ENCODE measurements at places on chromosomes 5 and 9. TPM values are rescaled to one million over a fixed set of nuclear protein-coding genes. Genes with fewer than 3 reads are reported as not detected.

- no peak for DNase-seq
These were observed 2.5 kb downstream of the TNPO1 start for GRCh38 chr5:72818866-72819534.

GRCh38 chr9:31588756-31589155 is 795.7 kb upstream of the ACO1 start:
- no peak for DNase-seq

GRCh38 chr9:76441551-76442322 is 17.2 kb upstream of the GCNT1 start:
- DNase-seq, result no peak

DNA sequence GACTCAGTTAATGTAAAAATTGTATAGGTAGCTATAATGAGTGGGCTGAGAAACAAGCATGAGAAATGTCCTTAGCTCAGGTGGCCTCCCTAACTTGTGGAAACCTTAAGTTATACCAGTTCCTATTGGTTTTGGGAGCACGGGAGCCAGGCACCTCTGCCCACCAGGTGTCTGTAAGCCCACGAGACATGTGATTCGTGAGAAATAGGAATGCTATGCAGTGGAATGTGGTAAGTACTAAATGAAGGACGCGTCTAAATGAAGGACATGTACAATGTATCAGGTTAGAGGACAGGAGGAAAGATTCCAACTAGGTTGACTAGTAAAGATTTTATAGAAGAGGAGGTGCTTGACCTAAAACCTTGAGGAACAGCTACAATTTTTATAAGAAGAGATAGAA is 46.0 kb upstream of the F2RL2 start:
- DNase-seq, result no peak

DNA sequence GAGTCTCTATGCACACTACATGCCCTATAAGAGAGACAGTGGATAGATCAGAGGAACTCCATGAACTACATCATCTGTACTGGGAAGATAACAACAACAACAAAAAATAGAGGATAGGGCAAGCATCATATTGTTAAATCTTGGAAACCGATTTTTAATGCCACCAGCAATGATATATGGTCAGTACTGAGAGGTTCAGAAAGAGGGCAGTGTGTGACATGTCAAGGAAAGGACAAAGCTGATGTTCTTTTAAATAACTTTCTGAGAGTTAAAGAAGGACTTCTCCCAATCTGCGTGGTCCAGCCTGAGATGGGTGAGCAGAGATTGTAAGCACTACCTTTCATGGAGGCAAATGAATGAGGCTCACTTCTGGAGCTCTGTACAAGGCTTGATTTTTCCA is 62.0 kb upstream of the PHF24 start:
- DNase-seq, result no peak

DNA sequence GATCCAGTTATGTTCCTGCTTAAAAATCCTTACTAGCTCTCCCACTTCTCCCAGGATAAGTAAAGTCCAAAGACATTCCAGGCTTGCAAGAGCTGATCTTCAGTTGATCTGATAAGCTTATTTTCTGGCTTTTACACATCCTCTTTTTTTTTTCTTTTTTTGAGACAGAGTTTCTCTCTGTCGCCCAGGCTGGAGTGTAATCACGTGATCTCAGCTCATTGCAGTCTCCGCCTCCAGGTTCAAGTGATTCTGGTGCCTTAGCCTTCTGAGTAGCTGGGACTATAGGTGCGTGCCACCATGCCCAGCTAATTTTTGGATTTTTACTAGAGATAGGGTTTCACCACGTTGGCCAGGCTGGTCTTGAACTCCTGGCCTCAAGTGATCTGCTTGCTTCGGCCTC is 37.3 kb upstream of the PTPN3 start:
- no peak for DNase-seq

- no peak for DNase-seq
These were observed 37.2 kb downstream of the GOLM1 start for GRCh38 chr9:86061972-86062739.

- no peak for DNase-seq
These were observed 10.7 kb downstream of the DNM1 start for GRCh38 chr9:128213746-128214497.

- DNase-seq, result no peak
These were observed 60.9 kb downstream of the IL31RA start for GRCh38 chr5:55911784-55912653.

- DNase-seq, result no peak
These were observed 73.5 kb upstream of the MEGF10 start for GRCh38 chr5:127216898-127217675.

DNA sequence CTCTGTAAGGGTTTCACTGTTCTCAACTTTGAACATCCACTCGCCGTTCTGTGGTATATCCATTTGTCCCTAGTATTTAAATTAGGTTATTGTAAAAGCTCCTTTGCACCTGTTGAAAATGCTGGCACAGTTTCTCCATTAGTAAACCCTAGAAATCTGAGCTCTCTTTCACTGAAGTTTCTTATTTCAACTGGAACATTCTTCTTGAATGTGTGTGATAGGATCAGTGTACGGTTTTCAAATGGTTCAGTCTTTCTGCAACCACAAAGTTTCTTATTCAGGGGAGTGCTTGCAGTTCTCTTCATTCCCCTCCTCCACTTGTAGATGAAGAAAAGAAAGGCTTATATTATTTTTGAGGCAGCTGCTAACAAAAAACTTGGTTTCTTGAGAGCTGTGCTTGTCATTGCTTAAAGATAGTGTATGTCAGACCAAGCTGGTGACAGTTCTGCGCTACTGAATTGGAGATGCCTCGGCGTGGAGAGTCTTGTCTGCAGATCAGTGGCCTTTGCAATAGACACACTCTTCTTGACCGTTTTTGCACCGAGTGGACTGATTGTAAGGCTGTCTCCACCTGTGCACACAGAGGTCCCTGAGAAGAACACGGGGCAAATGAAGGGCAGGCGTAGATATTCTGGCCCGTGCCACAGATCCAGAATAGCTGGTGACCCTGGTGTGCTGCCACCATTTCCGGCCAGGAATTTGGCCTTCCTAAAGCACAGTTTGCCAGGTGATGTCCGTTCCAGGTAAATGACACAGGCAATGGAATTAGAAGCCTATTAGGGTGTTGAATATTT is 102.2 kb downstream of the TRIO start:
- no peak for DNase-seq

Gene FAM153A
- total RNA-seq, result not detected

Gene STC2
- 38.4 TPM for total RNA-seq

Gene FOXB2
- total RNA-seq, result not detected

Gene SERF1A
- 1.2 TPM for total RNA-seq

Gene TMC1
- 0.82 TPM for total RNA-seq

Gene EIF4E1B
- total RNA-seq, result not detected
